ENCODE measurements at places on chromosomes 3 and 15.

- no peak for DNase-seq
- no peaks in the 10 kb centered on the region for H3K4me1 ChIP-seq
- H3K27me3 ChIP-seq = no peaks in the 10 kb centered on the region
- H3K27ac ChIP-seq = no peak overlapping the region
- H3K4me3 ChIP-seq = peak overlapping the region; percentile 4
- H3K36me3 ChIP-seq = peaks cover 9% of the 10 kb centered on the region
Measured at GRCh38 chr3:152160350-152161011, 108.2 kb upstream of the MBNL1 start.

GRCh38 chr3:126753191-126754160, 49.4 kb downstream of the CHCHD6 start:
- peaks cover 12% of the 10 kb centered on the region for H3K4me1 ChIP-seq
- DNase-seq = peak; percentile 2
- H3K27me3 ChIP-seq = no peaks in the 10 kb centered on the region
- no peaks in the 10 kb centered on the region for H3K36me3 ChIP-seq
- H3K27ac ChIP-seq = no peak overlapping the region
- no peak overlapping the region for H3K4me3 ChIP-seq

DNA sequence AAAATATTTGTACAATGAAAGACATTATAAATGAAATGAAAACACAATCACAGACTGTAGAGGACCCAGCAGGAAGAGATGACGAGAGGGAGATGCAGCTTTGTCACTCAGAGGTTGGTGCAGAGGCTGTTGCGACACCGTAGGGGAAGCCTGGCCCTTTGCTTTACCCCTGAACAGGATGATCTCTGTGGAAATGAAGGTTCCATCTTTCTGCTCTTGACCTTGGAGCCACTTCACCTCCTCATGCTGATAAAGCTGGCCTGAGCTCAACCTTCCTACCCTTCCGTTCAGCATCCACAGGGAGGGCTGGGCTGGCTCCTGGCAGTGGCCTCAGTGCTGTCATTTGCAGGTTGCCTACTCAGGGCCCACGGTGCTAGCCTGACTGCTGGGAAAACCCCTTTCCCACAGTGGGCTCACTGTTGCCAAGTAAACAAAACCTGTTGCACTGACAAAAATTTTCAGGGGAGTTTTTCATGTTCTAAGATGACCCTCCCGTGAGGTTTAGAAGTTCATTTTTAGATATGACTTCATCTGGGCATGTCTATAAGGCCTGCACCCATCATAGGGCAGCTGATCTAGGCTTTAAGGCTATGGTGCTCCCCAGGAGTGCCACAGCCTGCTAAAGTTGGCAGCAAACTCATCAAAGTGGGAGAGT, 3.0 kb upstream of the CD80 start:
- peaks cover 9% of the 10 kb centered on the region for H3K27me3 ChIP-seq
- DNase-seq = peak; percentile 83
- no peaks in the 10 kb centered on the region for H3K36me3 ChIP-seq

GRCh38 chr3:197026481-197026866, 3.1 kb downstream of the MELTF start:
- no peak overlapping the region for H3K4me3 ChIP-seq
- no peak for DNase-seq
- peaks cover 5% of the 10 kb centered on the region for H3K4me1 ChIP-seq
- no peaks in the 10 kb centered on the region for H3K27me3 ChIP-seq
- no peak overlapping the region for H3K27ac ChIP-seq
- H3K36me3 ChIP-seq = no peaks in the 10 kb centered on the region

DNA sequence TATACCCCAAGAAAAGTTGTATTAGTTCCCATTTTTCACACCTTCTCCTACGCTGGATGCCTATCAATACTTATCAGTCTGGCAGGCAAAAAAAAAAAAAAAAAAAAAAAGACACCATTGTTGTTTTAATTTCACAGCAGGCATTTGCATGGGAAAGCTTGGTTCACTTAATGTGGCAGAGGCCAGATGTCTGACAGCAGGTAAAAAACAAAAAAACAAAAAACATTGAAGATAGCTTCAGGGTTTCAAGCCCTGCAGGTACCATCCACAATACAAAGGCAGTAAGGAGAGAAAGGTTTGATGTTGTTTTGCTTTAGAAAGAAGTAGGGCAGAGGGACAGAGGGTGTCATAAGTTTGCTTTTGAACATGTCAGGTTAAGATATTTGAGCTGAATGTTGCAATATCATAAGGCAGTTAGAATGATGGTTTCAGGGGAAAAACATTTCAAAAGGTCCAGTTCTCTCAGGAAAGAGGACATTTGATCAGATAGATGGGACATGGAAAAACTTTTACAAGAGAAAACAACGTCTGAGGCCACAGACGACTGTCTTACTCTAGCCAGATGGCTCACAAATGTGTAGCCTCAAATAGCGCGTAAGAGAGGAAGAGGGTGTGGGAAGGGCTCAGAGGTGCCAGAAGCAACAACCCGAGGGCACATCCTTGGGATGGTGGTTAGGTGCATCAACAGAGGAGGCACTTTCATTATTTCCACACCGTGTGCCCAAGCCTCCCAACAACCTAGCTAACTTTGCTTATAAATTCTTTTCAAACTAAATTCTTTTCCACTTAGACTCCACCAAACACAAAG, 25.7 kb downstream of the PCOLCE2 start:
- no peak overlapping the region for H3K27ac ChIP-seq
- H3K27me3 ChIP-seq = peaks cover 36% of the 10 kb centered on the region
- H3K4me3 ChIP-seq = no peak overlapping the region
- no peaks in the 10 kb centered on the region for H3K36me3 ChIP-seq
- DNase-seq = no peak

- H3K4me3 ChIP-seq = no peak overlapping the region
- no peaks in the 10 kb centered on the region for H3K4me1 ChIP-seq
- DNase-seq = no peak
- no peaks in the 10 kb centered on the region for H3K27me3 ChIP-seq
- no peak overlapping the region for H3K27ac ChIP-seq
Measured at GRCh38 chr3:78427303-78427702, 1340.5 kb downstream of the ROBO1 start.

GRCh38 chr15:79765081-79765480, 131.7 kb downstream of the MTHFS start:
- no peak overlapping the region for H3K27ac ChIP-seq
- peaks cover 18% of the 10 kb centered on the region for H3K27me3 ChIP-seq
- H3K4me1 ChIP-seq = no peaks in the 10 kb centered on the region
- DNase-seq = no peak
- H3K36me3 ChIP-seq = peaks cover 5% of the 10 kb centered on the region

DNA sequence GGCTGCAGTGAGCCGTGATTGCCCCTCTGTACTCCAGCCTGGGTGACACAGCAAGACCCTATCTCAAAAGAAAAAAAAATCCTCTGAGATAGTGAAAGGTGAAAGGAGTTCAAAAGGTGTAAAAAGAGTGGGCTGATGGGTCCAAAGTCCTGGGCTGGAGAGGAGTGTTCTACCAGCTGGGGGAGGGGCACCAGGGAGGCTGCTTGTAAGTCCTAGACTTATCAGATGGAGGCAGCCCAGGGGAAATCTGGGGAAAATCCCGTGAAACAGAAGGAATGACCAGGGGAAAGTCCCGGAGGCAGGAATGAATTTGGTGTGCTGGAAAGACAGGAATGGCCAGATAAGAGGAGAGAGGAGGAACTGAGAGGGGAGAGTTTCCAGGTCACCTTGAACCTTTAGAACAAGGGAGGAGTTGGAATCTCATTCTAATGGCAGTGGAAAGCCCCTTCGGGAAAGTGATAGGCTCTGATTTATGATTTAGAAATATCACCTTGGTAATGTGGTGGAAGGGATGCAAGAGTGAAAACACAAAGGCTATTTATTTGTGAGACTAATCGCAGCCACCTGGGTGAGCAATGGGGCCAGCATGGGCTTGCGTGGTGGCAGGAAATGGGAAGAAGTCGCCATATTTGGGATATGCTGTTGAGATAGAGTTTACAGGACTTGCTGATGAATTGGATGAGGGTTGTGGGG, 23.4 kb upstream of the PPP4R2 start:
- no peaks in the 10 kb centered on the region for H3K27me3 ChIP-seq
- peaks cover 16% of the 10 kb centered on the region for H3K4me1 ChIP-seq
- no peaks in the 10 kb centered on the region for H3K36me3 ChIP-seq
- H3K4me3 ChIP-seq = no peak overlapping the region
- no peak overlapping the region for H3K27ac ChIP-seq
- no peak for DNase-seq

DNA sequence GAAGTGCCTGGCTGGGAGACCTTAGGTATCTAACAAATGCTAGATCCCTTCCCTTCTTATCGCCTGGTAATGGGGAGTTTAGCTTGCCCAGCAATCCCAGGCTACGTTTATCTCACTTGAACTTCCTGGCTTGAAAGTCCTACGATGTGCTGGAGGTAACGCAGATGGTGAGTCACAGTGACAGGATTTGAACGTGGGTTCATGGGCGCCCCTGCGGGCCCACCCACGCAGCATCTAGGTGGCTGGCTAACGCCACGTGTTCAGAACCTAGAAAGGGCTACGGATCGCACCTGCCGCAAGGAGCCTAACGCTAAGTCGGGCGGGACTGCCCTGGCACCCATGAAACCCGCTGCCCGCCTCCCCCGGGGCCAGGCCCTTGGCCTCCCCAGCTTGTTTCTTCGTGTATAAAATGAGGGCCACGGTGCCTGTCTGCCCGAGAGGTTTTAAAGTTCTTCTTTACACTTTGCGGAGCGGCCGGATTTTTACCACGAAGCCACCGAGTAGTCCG, 600 bp upstream of the USP3 start:
- no peaks in the 10 kb centered on the region for H3K36me3 ChIP-seq
- no peaks in the 10 kb centered on the region for H3K27me3 ChIP-seq
- peaks cover 79% of the 10 kb centered on the region for H3K4me1 ChIP-seq
- no peak overlapping the region for H3K27ac ChIP-seq
- H3K4me3 ChIP-seq = peak overlapping the region; percentile 95

- no peak overlapping the region for H3K27ac ChIP-seq
- no peaks in the 10 kb centered on the region for H3K27me3 ChIP-seq
- peaks cover 6% of the 10 kb centered on the region for H3K36me3 ChIP-seq
- no peak for DNase-seq
- no peak overlapping the region for H3K4me3 ChIP-seq
Measured at GRCh38 chr3:178117641-178118040, 418.6 kb upstream of the KCNMB2 start.

DNA sequence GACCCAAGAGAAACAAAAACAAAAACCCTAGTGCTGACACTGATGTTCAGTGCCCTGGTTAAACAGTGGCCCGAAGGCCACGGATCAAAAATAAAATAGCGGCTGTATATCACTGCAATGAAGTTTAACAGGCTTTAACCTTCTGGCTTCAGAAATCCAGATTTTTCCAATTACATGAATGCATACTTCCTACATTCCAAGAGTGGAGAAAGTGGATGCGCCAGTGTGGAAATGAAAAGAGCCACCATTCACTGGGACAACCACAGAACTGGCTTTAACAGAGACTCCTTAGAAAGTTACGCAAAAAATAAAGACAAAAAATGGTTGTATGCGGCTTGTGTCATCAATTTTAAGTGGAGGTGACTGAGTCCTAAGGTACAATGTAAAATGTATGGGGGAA, 522.2 kb downstream of the FHIT start:
- no peaks in the 10 kb centered on the region for H3K4me1 ChIP-seq
- DNase-seq = no peak
- no peaks in the 10 kb centered on the region for H3K27me3 ChIP-seq
- H3K4me3 ChIP-seq = no peak overlapping the region

GRCh38 chr15:94130504-94130903, 100.9 kb upstream of the MCTP2 start:
- H3K27ac ChIP-seq = no peak overlapping the region
- no peak overlapping the region for H3K4me3 ChIP-seq
- H3K4me1 ChIP-seq = peaks cover 1% of the 10 kb centered on the region

DNA sequence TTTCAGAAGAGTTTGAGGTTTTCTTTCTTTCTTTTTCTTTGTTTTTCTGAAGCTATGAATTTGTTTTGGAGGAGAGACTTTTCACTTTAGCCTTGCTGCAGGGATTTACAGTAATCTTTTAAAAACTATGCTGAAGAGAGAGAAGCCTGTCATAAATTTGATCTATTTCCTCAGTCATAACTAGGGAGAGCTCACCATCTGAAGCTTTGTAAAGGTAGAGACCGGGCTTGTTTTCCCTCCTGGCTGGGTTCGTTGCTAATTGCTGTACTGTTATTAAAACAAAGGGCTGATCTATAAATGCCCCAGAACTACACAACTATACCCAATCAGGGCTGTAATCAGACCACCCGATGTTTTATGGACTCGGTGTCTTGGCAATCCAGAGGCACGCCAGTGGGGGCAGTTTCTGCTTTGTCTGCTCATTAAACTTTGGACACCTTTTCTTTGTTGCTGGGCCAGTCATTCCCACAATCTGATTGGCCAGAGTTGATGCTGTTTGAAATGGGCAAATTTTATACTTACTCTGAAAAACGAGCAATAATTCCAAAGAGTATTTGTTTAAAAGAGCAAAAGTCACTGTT, 164.3 kb downstream of the CACNA1D start:
- no peak overlapping the region for H3K4me3 ChIP-seq
- H3K4me1 ChIP-seq = no peaks in the 10 kb centered on the region
- no peak overlapping the region for H3K27ac ChIP-seq
- H3K27me3 ChIP-seq = peaks cover 15% of the 10 kb centered on the region
- H3K36me3 ChIP-seq = peaks cover 16% of the 10 kb centered on the region

GRCh38 chr3:106560451-106560966, 691.7 kb upstream of the CBLB start:
- no peak overlapping the region for H3K27ac ChIP-seq
- DNase-seq = no peak
- H3K4me3 ChIP-seq = no peak overlapping the region
- no peaks in the 10 kb centered on the region for H3K36me3 ChIP-seq
- peaks cover 2% of the 10 kb centered on the region for H3K27me3 ChIP-seq

- H3K27me3 ChIP-seq = no peaks in the 10 kb centered on the region
- peaks cover 17% of the 10 kb centered on the region for H3K36me3 ChIP-seq
- peaks cover 21% of the 10 kb centered on the region for H3K4me1 ChIP-seq
- no peak for DNase-seq
- peak overlapping the region; percentile 13 for H3K27ac ChIP-seq
Measured at GRCh38 chr15:82531496-82532382, 8.5 kb downstream of the RPS17 start.

- H3K27me3 ChIP-seq = peaks cover 18% of the 10 kb centered on the region
- H3K4me3 ChIP-seq = no peak overlapping the region
- no peaks in the 10 kb centered on the region for H3K4me1 ChIP-seq
- DNase-seq = no peak
- H3K36me3 ChIP-seq = no peaks in the 10 kb centered on the region
Measured at GRCh38 chr3:102248981-102249705, 185.7 kb upstream of the ZPLD1 start.
